Motor neuron (in vitro differentiated cells): ENCODE measurements at places on chromosomes 16 and 17.

DNA sequence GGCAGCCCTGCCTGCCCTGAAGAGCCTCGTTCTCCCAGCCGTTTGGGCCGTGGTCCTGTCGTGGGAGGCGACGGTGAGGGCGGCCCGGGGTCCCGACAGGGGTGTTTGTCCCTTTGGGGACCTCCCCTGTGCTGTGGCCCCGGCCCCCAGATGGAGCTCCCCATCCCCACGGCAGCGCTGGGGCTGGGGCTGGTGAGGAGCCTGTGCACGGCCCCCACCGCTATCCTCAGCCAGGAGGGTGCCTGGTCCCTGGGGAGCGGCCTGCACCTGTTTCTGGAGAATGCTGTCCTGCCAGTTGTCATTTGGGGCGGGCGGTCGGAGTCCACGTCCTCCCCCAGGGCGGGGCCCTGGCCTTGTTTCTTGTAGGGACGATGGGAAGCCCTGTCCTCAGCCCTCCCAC is 6.6 kb downstream of the CAPN15 start:
- no peak for ATAC-seq

- ATAC-seq, result no peak
These were observed 330.1 kb downstream of the CDH11 start for GRCh38 chr16:64791756-64792155.

DNA sequence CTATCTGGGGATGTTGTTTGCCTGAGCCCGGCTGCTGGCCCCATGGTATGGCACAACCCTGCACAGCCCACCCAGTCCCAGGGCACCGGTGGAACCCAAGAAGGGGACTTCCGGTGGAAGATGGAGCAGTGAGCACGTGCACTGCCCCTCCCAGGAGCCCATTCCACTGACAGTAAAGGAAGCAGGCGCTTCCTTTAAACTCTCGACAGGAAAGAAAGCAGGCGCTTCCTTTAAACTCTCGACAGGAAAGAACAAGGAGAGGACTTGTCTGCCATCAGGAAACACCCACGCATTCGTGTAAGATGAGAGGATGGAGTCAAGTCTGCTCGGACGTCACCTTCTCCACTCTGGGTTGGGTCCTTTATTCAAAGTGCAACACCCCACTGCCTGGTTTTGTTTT is 53.7 kb downstream of the IL21R start:
- no peak for ATAC-seq

DNA sequence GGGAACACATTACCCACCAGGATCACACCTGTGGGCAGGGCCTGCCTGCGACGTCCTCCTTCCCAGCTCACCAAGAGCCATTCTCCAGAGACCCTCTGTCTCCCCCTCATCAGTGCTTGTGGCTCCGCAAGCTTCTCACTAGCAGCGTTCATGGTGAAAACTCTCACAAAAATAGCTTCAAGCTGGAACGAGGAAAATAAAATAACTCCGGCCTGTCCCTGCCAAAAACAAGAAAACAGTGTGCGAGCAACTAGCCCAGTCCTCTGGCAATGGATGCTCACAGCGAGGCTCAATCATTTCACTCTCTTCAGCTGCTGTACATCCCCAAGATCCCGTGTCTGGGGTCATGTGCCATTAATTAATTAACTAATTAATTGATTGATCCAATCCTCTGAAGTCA is 18.0 kb downstream of the SPACA3 start:
- ATAC-seq, result no peak

GRCh38 chr17:47145351-47145750 is 43.7 kb downstream of the CDC27 start:
- ATAC-seq, result no peak

GRCh38 chr16:62392698-62393097 is 356.5 kb upstream of the CDH8 start:
- ATAC-seq, result no peak

GRCh38 chr17:63426041-63426916 is 19.8 kb downstream of the CYB561 start:
- peak; percentile 24 for ATAC-seq

DNA sequence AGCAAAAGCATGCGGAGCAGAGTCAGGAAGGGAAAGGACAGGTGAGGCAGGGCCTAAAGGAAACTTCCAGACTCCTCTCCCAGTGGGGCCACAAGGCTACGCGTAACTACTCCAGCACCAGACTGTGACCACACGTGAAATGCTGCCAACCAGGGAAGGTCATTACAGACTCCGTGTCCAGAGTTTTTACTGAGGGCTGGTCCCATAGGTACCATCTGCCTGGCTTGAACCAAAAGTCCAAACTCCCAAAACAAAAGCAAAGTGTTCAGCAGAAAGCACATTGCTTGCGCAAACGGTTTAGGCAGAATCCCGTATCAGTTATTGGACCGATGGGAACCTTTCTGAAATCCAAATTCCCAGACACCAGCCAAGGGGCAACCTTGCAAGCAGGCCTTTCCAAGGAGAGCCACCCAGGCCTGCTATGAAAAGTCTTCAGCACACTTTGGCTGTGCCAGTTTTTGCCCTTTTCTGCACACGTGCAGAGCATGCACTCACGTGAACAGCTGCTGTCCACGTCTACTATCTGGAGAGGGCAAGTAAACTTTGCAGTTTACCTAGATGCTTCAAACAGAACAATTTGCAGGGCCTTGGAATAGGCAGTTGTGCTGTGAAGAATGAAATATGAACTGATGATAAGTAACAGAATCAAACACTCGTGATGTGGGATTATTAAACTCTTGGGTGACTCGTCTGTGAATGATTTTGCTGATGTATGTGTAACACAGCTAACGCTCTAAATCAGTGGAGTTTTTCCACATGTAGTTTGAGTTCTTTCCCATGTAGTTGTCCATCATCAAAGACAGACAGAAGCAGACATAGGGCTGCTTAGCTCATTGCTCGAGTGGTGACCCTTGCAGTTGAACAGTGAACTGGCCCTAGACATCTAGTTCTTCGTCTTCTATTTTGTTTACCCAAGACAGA is 58.1 kb upstream of the CRISPLD2 start:
- no peak for ATAC-seq

DNA sequence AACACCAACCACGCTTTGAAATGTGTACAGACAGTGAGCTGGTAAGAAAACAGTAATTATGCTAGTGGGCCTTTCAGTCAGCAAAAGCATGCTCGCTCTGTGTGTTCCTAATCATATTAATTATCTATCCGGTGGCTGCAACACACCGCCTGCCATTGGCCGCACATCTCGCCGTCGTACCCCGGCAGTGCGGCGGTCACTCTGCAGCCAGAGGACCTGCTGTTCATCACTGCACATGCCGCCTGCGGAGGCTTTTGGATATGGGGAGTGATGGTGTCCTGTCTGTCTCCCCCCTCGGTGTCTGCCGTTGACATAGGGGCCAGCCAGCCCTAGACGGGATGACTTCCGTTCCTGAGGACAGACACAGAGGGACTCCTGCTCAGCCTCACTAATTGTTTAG is 68.5 kb downstream of the RPA1 start:
- ATAC-seq, result no peak

DNA sequence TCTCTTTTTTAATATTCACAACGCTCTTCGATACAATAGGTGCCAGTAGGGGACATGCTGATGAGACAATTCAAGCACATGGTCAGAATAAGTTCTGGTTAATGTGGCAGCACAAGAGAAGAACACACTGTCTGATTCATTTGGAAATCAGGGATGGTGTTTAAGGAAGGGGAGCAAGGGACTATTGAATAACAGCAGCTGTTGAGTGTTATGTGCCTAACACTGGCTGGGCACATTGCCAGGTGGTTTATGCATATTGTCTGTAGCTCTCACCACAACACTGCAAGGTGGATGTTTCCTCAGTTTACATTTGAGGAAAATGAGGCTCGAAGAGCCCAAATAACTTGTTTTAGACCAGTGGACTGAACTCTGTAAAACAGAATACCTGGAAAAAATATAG is 44.2 kb downstream of the LYRM9 start:
- ATAC-seq, result no peak

DNA sequence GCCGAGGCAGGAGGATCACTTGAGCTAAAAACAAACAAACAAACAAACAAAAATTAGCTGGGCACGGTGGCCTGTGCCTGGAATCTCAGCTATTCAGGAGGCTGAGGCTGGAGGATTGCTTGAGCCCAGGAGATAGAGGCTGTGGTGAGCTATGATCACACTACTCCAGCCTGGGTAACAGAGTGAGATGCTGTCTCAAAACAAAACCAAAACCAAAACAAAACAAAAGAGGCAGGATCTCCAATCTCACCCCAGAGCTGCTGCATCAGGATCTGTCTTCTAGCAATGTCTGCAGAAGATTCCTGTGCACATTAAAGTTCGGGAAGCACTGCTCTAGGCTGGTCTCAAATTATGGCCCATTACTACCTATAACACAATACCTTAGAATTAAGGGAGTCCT is 43.1 kb downstream of the MAP2K6 start:
- no peak for ATAC-seq

DNA sequence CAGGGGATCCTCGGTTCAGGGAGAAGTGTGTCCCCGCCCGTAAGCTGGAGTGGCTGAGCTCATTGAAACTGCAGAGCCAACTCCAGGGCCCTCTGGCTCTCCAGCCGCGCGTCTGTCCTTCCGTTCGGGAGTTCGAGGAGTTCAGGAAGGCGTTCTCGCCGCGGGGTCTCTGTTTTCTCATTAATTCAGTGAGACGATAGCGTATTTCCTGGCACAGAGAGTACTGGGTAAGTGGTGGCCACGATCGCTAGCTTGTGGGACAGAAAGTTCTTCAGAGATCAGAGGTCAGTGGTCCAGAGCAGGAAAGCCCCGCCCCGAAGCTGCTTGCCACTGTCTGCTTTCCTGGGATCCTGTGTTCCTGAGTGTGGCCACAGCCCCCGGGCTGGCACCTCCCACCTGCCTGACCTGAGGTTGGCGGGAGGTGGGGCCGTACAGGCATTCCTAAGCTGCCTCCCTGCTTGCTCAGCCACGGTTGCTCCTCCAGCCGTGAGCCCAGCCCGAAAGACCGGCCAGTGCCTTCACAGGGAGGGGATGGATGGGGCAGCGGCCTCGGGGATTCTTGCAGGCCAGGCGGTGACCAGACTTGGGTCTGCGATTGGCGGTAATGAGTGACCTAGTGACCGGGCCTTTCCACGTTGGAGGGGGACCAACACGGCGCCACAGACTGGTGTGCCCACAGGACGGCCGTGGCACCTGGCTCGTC is 8.9 kb downstream of the BAIAP2 start:
- no peak for ATAC-seq

DNA sequence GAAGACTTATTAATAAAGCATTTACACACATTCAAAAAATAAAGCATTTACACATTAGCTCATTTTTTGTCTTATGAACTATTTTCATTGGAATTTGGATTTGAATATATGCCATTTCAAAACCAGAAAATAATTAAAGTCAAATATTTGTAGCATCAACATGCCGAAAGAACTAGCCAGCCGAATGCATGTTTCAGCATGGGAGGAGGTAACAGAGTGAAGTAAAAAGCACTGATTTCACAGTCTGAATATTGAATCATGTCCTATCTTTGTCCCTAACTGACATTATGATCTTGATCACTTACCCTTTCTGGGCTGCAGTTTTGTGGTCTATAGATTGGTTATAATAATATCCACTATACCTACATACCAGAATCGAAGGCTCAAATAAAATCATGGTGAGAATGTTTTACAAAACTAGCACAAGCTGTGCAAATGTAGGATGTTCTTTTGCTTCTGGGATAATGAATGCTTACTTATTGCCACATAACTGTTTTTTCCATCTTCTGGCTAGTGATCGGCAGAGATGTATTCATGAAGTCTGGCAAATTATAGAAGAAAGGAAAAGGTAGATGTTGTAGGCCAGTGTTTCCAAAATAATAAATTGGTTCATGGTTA is 84.7 kb downstream of the TUBD1 start:
- no peak for ATAC-seq

DNA sequence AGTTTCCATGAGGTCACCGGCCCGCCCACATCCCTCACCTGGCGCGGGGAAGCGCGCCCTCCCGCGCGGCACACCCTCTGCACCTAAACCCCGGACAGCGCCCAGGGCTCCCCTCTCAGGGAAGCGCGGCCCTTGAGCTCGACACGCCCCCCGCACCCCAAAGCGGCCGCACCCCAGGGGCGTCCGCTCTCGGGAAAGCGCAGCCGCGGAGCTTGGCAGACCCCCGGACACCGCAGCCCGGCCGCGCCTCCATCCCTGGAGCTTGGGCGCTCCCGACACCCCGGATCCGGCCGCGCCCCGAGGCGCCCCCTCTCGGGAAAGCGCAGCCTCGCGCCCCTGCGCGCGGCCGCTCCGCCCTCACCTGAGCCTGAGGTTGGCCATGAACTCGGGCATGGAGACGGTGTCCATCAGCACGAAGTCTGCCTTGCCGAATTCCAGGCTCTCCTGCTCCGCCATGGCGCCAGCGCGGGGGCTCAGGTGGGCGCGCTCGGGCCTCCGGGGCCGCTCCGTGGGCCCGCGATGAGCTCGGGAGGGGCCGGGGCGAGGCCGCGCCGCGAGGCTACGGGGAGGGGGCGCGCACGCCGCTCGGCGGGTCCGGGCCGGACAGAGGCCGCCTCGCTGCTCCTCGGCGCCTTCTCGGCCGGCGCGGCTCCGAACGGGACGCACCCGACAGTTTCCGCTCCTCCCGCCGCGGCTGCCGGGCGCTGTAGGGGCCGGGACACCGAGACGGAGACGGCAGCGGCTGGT is at the start of gene MYO1D:
MYO1D (minus strand) TSS at position 708 of the 747 bp plus-strand sequence; CDS start at position 456, 252 bp downstream.
- peak; percentile 25 for ATAC-seq
